GM23248 (cell line): ENCODE measurements at places on chromosomes 11 and 22. TPM values are rescaled to one million over a fixed set of nuclear protein-coding genes. Genes with fewer than 3 reads are reported as not detected.

Gene GPR83
- polyA plus RNA-seq, result 0.04 TPM in 1 of 2 replicates, not detected in the other

Gene NNMT
- polyA plus RNA-seq, result 1,317 and 1,390 TPM in 2 replicates

Gene SCGB2A2
- polyA plus RNA-seq, result not detected in 2 replicates

Gene MAP6
- 3.0 and 3.4 TPM in 2 replicates for polyA plus RNA-seq

Gene CRYBA4
- polyA plus RNA-seq, result not detected in 2 replicates

Gene RASL10A
- polyA plus RNA-seq, result 0.13 and 0.20 TPM in 2 replicates

Gene KRTAP5-11
- polyA plus RNA-seq, result not detected in 2 replicates
